Activated T-cell treated with anti-CD3 and anti-CD28 coated beads, Interleukin-2, amount 50 U/mL, for 48 hours (primary cell): ENCODE measurements at places on chromosomes 13 and 19.

GRCh38 chr19:30374865-30375552 lies 2.8 kb downstream of the ZNF536 start:
- DNase-seq = no peak

GRCh38 chr19:52138278-52138982 lies 1.3 kb downstream of the ZNF616 start:
- DNase-seq = peak; percentile 55

GRCh38 chr13:49214917-49215376 lies 5.2 kb upstream of the MLNR start:
- peak; percentile 48 for DNase-seq

DNA sequence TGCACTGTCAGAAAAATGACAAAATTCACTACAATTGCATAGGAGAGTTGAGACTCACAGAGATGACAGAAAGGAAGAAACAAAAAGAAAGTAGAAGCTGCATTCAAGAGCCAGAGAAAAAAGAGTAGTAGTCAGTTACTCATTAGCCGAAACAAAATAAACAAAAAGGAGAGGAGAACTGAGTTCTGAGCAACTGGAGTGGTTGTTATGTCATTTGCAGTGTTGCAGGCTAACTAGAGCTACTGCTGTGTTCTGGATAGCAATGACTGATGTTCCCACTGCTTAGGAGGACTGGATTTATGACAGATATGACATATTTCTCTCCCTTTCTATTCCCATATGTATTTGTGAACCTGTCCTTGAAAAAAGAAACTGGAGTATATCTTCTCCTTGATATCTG lies 482.6 kb downstream of the RFC3 start:
- no peak for DNase-seq

DNA sequence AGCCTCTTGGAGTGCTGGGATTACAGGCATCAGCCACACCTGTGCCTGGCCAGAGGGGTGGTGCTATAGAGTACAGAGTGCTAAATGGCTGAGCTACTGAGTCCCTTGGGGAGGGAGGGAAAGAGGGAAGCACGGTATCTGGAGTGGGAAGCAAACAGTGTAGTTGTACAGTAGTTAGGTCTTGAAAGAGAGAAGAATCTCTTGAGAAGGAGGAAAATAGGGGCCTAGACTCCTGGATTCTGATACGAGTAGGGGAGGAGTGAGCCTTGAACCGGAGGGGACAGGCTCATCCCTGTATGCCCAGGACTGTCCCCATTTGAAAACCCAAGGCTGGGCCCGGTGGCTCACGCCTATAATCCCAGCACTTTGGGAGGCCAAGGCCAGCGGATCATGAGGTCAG lies 5.1 kb downstream of the MYADM start:
- no peak for DNase-seq

- DNase-seq = no peak
These were observed 29.8 kb downstream of the DPF1 start for GRCh38 chr19:38194061-38194701.

DNA sequence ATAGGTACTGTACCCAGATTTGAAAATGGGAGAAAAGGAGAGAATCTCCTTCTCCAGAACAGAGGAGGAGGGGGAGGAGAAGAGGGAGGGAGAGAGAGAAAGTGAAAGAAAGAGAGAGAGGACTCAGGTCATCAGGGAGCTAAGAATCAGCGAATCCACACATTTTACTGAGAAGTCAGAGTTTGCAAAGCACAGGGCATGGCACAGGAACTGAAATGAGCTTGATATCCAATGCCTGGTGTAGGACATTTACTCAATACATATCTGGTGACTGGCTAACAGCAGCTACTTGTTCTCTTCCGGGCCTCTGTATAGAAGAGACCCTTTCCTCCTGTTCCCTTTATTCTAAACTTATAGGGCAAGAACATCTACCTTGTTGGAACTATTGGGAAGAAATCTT lies 375.1 kb downstream of the KLF5 start:
- no peak for DNase-seq

- DNase-seq = no peak
These were observed 39.4 kb downstream of the VAV1 start for GRCh38 chr19:6811906-6812305.

GRCh38 chr19:46904114-46905060 lies 43.6 kb downstream of the ARHGAP35 start:
- no peak for DNase-seq

DNA sequence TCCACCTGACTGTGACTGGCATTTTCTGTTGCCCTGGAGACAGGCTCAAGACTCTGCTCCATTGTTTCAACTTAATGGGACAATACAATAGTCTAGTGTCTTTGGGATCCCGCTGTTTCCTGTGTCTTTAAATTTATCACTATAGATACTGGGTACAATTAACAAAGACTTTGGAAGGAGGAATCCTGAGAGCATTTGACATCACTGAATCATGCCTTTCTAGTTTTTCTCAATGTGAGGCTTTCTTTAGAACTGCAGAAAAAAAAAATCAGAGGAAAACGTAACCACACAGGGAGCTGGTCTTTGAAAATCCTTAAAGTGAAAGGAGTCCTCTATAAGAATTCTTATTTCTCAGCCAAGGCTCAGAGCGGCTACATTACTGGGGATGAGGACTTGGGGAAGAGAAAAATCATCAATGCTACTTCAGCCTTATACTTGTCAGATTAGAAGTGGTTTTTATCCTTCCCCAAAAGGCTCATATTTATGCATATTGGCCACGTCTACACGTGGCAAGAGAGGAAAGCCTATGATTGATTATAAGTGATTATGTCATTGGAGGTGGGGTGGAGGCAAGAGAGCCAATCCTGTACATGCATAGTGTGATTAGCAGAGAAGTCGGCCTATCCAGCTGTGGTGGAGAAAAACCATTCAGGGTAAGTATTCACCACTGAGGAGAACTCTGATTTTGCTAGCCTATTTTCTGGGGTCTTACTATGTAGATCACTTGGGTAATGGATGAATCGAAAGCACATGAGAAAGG lies 34.4 kb upstream of the UBL3 start:
- no peak for DNase-seq

- no peak for DNase-seq
These were observed 1312.4 kb downstream of the PCDH9 start for GRCh38 chr13:65917731-65918130.

- DNase-seq = no peak
These were observed 427.2 kb downstream of the COG6 start for GRCh38 chr13:40082639-40083038.

GRCh38 chr19:48999481-49000325 lies 6.0 kb downstream of the RUVBL2 start:
- DNase-seq = peak; percentile 86

DNA sequence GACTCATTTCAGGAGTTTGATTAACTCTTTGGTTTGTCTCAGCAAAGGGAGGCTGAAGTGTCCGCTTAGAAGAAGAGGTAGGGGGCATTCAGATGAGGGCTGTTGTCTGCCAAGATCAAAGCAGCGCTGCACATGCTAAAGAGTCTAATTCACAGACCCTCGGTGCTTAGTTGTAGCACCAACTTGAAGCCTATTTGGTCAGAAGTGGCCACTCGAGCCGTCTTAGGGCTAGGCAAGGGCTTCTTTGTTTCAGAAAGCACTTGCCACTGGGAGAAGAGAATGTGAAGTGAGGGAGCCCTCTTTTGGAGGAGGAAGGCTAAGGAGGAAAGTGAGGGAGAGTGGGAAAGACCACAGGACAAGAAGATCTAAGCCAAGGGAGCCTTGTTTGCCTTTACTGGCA lies 313.4 kb upstream of the TMTC4 start:
- DNase-seq = no peak

DNA sequence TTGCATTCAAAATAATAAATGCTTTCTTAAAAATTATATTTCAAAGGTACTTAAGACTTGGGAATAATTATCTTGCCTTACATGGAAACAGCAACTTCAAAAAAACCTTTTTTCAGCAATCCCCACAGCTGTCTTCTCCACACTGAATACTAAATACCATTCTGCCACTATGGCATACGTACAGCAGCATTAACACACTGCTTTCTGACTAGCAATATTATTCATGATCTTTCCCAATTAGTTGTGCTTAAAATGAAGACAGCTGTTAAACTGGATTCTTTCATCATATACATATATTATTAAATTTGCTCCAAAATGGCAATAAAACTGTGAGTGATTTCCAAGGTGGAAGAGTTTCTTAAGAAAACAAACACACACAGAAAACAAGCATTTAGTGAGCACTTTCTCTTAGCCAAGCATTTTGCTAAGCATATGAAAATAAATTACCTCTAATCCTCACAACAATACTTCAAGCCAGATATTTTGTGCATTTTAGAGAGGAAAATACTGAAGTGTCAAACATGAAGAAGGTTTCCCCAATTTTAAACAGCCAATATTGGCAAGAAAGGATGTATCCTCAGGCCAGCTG lies 609.5 kb downstream of the SLITRK1 start:
- DNase-seq = no peak

- DNase-seq = no peak
These were observed 16.8 kb upstream of the IGSF23 start for GRCh38 chr19:44596428-44597130.

- no peak for DNase-seq
These were observed 23.8 kb downstream of the TEX101 start for GRCh38 chr19:43438291-43439031.

GRCh38 chr13:38766799-38767198 lies 79.9 kb downstream of the FREM2 start:
- no peak for DNase-seq

DNA sequence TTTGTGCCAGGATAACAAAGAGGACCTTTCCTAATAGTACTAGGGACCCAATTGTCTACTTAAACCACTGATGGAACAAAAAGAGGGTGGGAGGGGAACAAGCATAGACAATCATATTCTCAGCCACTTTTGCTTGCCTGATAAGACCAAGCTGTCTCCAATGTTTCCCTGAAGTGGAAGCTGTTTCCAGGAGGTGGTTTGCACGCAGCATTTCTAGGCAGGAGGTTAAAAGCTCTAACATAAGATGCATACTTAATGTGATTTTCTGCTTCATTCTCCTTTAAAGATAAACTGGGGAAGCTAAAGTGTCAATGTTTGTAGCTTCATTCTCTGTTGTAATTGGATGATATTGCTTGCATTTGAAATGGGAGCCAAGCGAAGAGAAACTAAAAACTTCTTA lies 442.9 kb downstream of the HS6ST3 start:
- DNase-seq = no peak

DNA sequence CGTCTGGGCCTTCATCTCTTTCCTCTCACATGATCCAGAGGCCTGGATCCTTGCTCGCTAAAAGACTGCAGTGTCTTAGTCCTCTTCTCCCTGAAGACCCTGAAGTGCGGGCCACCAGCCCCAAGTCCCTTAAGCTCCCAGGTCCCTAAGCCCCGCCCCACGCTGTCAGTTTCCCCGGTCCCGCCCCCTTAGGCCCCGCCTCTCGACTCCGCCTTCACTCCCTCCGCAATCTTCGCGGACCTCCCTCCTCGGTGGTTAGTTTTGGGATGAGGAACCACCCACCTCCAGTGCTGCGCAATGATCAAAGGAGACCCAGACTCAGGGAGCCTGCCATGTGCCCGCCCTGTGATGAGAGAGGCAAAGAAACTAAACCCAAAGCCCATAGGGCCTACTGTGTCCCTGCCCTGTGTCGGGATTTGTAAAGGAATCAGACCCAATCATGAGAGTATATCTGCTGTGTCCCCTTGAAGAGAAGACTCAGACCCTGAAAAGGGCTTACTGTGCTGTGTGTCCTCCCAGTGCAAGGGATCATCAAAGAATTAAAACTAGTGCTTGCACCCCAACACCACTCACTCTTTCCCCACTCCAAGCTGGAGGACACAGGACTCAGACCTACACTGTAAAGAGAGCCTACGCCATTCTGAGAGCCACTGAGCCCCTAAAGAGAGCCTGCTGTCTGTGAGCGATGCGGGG lies 3.0 kb upstream of the COX6B1 start:
- DNase-seq = peak; percentile 94

GRCh38 chr13:31452525-31452924 lies 252.8 kb downstream of the B3GLCT start:
- no peak for DNase-seq

DNA sequence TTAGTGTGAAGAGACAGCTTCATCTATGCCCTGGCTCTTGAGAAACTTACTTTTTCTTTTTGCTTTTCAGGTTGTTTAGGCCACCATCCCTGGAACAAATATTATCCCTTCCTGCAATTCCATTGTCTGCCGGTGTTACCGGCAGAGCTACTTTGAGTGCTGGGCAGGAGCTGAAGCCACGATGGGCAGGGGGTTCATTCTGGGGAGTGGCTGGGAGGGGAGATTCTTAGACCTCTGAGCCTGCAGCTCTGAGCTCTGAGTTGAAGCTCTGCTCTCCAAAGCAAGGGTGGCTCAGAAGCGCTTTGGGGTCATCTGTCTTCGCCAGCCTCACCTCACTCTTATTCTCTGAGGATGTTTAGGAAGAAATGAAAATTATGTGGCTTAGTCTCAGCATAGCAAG lies 1066.6 kb upstream of the SLC10A2 start:
- no peak for DNase-seq

DNA sequence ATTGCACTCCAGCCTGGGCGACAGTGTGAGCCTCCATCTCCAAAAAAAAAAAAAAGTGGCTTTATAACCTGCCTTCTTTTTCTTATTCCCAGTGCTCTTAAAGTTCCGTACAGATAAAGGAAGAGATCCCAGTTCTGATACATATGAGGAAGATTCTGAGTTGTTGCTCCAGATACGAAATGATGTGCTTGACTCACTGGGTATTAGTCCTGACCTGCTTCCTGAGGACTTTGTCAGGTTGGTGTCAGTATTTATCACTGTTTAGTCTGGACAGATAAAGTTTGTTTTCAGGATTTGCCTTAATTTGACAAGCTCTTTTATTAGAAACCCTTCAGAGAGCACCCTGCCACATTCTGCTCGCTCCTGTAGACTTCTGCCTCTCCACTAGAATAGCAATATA lies 33.9 kb downstream of the BBC3 start:
- DNase-seq = no peak
